ENCODE measurements at places on chromosomes 6 and 20.

DNA sequence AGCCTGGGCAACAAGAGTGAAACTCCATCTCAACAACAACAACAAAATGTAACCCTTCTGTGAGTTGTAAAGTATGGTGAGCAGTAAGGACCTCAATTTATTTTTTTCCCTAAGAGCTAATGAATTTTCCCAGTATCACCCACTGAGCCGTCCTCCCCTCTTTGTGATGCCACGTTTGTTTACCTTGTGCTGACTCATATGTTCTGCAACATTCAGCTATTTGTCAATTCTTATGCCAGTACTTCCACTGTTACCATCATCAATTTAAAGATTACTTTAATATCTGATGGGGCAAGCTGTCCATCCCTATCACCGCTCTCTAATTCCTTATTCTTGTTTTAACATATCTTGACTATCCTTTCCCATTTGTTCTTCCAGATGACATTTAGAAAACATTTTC, 37.5 kb downstream of the MAK start:
- no peaks in the 10 kb centered on the region for H3K36me3 ChIP-seq
- H3K27ac ChIP-seq: no peak overlapping the region
- no peaks in the 10 kb centered on the region for H3K27me3 ChIP-seq
- no peak for DNase-seq
- no peaks in the 10 kb centered on the region for H3K4me1 ChIP-seq

GRCh38 chr20:44910690-44911262, 916 bp downstream of the PABPC1L start:
- no peaks in the 10 kb centered on the region for H3K27me3 ChIP-seq
- H3K36me3 ChIP-seq: peaks cover 38% of the 10 kb centered on the region
- peak overlapping the region; percentile 74 for H3K4me3 ChIP-seq
- peaks cover 23% of the 10 kb centered on the region for H3K4me1 ChIP-seq

DNA sequence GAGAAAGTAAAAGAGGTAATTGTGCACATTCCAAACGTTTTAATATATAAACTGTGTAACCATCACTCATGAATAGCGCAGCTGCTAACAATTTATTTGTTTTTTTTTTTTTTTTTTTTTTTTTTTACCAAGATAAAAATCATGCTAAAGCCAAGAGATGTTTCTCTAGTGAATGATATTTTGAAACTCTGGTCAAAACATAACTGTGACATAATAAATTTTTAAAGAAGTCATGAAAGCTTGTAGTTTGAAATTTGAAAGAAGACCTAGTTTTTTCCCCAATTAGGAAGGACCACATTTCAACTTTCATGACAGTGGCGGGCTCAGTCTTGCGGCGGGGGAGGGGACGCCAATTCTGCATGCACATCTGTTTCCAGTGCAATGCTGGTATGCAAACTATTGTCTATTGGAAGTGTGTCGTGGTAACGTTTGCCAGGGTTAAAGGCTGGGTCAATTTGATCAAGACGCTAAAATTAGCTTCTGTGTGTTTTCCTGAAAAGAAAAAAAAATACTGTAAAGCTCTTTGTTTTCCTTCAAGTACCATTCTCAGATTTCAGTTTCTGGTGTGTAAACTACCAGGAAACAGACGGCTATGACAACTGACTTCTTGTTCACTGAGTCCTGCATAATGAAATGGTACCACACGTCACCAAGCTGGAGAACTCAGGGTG, 211.9 kb downstream of the FOXC1 start:
- H3K36me3 ChIP-seq: no peaks in the 10 kb centered on the region
- DNase-seq: no peak
- H3K4me1 ChIP-seq: peaks cover 9% of the 10 kb centered on the region
- H3K27me3 ChIP-seq: no peaks in the 10 kb centered on the region
- no peak overlapping the region for H3K27ac ChIP-seq

GRCh38 chr20:48169650-48170225, 384.5 kb upstream of the SULF2 start:
- no peaks in the 10 kb centered on the region for H3K36me3 ChIP-seq
- no peaks in the 10 kb centered on the region for H3K4me1 ChIP-seq
- peaks cover 18% of the 10 kb centered on the region for H3K27me3 ChIP-seq
- H3K27ac ChIP-seq: no peak overlapping the region
- DNase-seq: no peak
- H3K4me3 ChIP-seq: no peak overlapping the region

- H3K27me3 ChIP-seq: no peaks in the 10 kb centered on the region
- no peak overlapping the region for H3K27ac ChIP-seq
- no peak overlapping the region for H3K4me3 ChIP-seq
- DNase-seq: no peak
Observed at GRCh38 chr6:1739680-1740079, 130.0 kb downstream of the FOXC1 start.

DNA sequence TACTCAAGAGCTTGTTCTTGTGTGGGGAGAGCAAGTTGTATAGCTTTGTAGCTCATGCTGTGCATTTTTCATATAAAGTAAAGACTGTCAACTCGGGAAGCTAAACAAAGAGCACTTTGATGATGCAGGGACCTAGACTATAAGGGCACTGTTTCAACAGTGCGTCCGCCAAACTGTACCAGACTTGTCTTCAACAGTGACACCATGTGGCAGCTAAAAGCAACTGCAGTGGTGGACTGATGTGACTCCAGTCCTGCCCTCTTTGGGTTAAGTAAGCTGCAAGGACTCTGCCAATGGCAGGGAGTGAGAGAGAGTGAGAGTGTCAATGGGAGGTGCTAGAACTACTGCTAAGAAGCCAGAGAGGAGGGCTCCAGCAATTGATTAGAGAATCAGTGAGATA, 48.1 kb upstream of the MC3R start:
- DNase-seq: no peak
- no peaks in the 10 kb centered on the region for H3K36me3 ChIP-seq
- no peak overlapping the region for H3K27ac ChIP-seq
- H3K27me3 ChIP-seq: peaks cover 3% of the 10 kb centered on the region
- no peaks in the 10 kb centered on the region for H3K4me1 ChIP-seq
- no peak overlapping the region for H3K4me3 ChIP-seq

Measured in lower lobe of right lung (tissue), 2 donors.